HCT116 (cell line): ENCODE measurements at places on chromosomes 6 and 20. TPM values are rescaled to one million over a fixed set of nuclear protein-coding genes. Genes with fewer than 3 reads are reported as not detected.

The HDGFL1 gene
- total RNA-seq: not detected

The GRIK2 gene
- total RNA-seq: 0.64 TPM

The BMP7 gene
- total RNA-seq: 7.0 TPM

The TREM2 gene
- not detected for total RNA-seq

The BHLHE23 gene
- not detected for total RNA-seq

The HAO1 gene
- total RNA-seq: 0.12 TPM

The ERGIC3 gene
- 229 TPM for total RNA-seq

The GTF3C6 gene
- total RNA-seq: 32.0 TPM

The RIOK1 gene
- 39.0 TPM for total RNA-seq

The PRKN gene
- 2.6 TPM for total RNA-seq

The TP53TG5 gene
- total RNA-seq: 0.76 TPM

The BEND6 gene
- 4.0 TPM for total RNA-seq

DNA sequence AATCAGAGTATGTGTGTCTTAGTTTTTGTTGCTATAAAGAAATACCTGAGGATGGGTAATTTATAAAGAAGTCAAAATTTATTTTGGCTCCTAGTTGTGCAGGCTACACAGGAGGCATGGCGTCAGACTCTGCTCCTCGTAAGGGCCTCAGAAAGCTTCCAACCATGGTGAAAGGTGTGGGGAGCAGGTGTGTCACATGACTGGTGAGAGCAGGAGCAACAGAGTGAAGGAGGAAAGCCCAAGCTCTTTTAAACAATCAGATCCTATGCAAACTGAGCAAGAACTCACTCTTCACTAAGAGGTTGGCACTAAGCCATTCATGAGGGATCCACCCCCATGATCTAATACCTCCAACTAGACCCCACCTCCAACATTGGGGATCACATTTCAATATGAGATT is 1524.3 kb downstream of the HACE1 start:
- no peak for DNase-seq

GRCh38 chr6:112951829-112952228 is 604.7 kb downstream of the RFPL4B start:
- DNase-seq: no peak

- no peak for DNase-seq
Observed at GRCh38 chr6:37123957-37124729, 45.8 kb upstream of the PIM1 start.

GRCh38 chr6:166415306-166415705 is 32.6 kb upstream of the MPC1 start:
- no peak for DNase-seq

GRCh38 chr20:37921341-37921929 is 18.5 kb downstream of the VSTM2L start:
- no peak for DNase-seq

GRCh38 chr6:87483929-87484328 is 11.2 kb downstream of the SLC35A1 start:
- peak; percentile 95 for DNase-seq

GRCh38 chr20:3515379-3516170 is 44.8 kb downstream of the ATRN start:
- DNase-seq: no peak

DNA sequence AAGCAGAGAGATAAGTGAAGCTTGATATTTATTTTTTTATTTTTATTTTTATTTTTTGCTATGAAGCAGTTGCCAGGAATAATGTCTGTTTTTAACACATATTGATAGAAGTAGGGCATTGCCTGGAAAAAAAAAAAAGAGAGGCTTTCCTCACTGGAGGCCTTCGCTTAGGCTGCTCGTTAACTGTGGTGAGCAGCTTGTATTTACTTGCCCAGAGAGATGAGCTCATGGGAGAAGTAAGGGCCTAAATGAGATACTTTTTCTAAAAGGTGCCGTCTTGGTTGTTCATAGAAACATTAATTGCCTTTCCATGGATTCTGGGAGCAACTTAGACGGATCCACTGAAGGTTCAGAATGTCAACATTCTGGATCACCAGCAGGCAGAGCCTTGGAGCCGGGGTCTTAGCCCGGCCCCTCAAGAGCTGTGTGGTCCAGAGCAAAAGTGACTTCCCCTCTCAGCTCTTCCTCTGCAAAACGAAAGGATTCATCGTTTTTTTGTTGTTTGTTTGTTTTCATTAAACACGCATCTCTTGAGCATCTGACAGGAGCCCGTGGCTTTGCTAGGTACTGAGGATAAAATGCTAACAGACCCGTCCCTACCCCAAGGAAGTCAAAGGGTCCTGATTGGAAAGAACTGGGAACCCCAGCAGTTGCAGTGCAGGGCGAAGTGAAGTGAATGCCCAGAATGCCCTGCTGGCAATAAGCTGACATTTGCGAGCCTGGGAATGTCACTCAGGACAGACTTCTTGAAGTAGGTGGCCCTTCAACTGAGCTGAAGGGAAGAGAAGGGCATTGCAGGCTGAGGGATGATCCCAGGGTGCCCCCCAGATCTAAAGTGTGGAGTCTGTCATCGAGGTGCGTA is 138.5 kb downstream of the ZDHHC14 start:
- no peak for DNase-seq

DNA sequence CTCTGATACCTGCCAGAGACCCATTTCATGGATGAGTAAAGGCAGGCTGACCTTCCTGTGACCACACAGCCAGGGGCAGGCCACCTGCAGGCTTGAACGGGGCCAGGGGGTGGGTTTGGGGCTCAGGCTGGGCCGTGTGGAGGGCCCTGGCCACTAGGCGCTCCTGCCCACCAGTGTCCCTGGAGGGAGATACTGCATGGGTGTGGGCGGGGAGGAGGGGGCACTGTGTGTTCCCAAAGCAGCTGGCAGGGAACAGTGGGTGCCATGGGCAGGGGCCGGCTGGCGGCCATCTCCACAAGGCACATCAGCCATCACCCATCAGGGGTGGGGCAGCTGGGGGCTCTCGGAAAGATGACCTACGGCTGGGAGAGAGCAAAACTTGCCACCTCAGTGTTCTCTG is 15.4 kb downstream of the SRC start:
- DNase-seq: no peak

DNA sequence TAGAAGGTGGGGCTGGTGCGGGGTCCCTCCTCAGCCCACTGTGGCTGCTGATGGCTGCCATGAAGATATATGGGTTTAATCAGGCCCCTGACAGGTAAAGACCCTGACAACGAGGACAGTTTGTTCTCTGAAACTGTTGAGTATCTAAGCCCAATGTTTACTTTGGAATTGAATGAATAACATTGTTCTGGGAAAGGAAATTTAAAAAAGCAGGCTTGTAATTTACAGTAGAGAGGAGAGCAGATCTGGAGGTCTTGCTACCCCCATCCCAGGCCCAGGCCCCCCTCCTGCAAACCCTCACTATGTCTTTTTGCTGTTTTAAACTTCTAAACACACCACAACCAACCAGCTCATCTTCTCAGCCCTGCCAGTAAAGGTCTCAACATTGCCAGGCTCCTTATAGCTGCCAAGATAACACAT is 171.3 kb downstream of the CDC5L start:
- no peak for DNase-seq

GRCh38 chr6:24537771-24538385 is 43.1 kb downstream of the ALDH5A1 start:
- no peak for DNase-seq

DNA sequence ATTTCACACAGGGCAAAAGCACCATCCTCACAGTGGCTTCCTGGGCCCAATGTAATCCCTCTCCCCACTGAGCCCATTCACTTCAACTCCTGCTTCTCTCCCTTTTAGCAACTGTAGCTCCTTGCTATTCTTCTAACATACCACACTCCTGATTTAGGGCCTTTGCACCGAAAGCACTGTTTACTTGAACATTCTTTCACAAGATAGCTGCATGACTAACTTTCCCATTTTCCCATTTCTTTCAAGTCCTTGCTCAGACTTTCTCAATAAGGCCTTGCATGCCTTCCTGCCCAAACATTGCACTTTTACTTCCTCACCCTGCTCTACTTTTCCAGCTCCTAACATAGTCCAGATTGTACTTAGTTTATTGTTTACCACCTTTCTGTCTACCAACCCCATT is 73.0 kb downstream of the SHPRH start:
- DNase-seq: no peak

DNA sequence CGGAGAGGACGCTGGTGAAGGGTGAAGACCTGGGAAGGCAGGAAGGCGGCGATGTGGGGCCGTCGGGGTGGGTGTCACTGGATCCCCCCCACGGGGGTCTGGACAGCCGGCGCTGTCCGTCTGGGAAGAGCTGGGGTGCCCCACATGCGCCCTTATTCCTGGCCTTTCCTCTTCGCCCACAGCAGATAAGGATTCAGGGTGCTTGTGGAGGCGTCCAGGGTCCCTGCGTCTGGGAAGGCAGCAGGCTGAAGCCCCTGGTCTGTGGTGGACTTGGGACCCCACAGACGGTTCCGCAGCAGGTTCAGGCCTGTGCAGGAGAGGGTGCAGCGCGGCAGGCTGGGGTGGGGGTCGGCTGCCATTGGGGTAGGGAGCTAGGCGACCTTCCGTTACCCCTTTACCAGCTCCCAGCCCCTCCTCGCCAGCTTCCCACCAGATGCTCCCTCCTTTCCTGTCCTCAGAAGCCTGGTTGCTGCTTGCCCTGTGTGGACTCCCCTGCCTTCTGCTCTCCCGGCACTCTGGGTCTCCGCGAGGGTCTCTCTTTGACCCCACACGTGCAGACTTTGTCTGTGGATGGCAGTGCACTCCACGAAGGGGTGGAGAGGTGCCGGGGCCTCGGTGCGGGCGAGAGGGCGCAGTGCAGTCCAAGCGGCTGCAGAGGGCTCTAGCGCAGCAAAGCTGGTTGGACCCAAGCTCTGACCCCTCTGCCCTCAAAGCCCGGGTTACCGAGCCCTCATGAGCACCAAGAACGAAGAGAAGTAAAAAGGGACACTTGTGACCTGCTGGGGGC is 2.1 kb upstream of the GATA5 start:
- no peak for DNase-seq

GRCh38 chr6:41636833-41637193 is 1.5 kb upstream of the MDFI start:
- peak; percentile 54 for DNase-seq

DNA sequence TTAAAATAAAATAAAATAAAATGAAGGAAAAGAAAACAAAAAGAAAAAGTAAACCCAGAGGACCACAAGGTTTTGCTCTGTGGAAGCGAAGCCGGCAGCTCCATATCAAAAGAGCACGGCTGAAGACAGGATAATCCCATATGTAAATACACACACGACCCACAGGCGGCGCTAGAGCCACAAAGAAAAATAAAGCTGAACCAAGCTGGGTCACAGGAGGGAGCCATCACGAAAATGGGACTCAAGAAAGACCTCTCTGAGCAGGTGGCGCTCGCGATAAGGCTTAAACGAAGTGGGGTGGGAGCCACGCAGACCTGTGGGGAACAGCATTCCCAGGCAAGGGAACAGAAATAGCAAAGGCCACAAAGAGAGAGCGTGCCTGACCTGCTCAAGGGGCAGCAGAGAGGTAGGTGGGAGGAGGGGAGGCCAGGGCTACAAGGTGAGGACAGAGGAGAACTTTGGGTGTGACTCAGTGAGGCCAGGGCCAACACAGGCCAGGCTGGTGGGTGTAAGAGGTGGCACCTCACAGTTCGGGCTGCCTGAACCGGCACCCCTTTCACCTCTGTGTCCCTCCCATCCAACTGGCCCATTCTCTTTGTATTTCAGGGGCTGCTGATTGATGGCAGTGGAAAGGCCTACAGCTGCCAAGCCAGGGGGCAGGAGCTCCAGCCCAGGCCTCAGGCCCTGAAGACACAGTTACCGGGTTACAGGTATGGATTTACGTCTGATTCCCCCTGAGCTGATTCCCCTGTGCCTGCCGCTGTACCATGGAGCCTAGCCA is 26.0 kb downstream of the PTGIS start:
- peak; percentile 67 for DNase-seq

DNA sequence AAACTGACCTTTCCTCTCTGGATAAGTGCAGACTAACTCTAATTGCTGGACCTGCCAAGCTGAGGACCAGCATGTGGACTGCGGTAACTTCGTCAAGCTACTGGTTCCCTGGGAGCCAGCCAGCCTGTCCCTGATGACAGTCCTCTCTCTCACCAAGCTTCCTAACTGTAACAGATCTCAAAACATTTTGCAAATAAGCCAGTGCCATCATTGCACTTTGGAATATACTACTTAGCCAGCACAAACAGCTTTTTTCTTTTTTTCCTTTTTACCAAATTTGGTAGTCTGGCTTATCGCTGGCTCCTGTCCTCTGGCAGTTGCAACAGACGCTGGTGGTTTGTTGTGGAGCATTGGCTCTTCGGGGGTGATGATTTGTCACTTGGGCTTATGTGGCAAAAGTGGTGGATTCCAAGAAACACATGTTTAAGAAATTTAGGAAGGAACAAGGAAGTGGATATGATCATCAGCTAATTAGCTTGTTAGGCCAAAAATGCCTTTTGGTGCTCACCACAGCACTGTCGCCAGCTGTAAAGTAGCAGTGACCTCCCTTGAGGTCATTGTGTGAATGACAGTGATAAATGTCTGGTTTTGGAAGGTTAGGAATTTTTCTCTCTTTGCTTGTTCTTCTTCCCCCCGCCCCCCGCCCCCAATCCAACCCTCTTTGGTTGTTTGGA is 171.7 kb downstream of the CLIC5 start:
- no peak for DNase-seq

- DNase-seq: no peak
Observed at GRCh38 chr20:24489193-24489592, 19.8 kb downstream of the SYNDIG1 start.

- no peak for DNase-seq
Observed at GRCh38 chr20:59776059-59776603, 157.3 kb downstream of the SYCP2 start.

DNA sequence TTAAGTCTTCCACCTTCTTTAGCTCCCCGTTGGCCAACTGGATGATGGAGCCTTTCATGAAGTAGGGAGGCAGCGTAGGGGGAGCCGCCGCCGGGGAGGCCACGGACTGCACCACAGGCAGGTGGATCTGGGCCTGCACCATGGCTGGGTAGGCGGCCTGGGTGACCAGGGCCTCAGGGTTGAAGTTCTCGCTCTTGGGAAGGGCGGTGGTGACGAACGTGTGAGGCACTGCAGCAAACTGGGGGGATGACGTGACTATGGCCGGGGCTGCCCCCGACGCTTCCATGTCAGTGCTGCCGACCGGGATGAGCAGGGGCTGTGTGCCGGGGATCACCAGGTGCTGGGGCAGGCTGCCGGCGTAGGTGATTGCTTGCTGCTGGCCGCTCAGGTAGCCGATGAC is 88.1 kb downstream of the GMPR start:
- DNase-seq: no peak

DNA sequence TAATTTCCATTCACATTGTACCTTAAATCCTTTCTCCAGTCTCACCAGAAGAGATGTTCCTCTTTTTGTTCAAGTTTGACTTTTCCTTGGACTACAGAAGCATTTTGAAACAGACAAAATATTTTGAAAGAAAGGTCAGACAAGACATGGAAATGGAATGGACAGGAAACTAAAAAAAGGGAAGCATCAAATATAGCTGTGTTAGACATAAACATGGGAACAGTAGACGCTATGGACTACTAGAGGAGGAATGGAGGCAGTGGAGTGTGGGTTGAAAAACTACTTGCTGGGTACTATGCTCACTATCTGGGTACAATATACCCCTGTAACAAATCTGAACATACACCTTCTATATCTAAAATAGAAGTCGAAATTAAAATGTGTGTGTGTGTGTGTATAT is 4.1 kb upstream of the FAM135A start:
- DNase-seq: no peak
